ENCODE measurements at places on chromosomes 5 and 9.

DNA sequence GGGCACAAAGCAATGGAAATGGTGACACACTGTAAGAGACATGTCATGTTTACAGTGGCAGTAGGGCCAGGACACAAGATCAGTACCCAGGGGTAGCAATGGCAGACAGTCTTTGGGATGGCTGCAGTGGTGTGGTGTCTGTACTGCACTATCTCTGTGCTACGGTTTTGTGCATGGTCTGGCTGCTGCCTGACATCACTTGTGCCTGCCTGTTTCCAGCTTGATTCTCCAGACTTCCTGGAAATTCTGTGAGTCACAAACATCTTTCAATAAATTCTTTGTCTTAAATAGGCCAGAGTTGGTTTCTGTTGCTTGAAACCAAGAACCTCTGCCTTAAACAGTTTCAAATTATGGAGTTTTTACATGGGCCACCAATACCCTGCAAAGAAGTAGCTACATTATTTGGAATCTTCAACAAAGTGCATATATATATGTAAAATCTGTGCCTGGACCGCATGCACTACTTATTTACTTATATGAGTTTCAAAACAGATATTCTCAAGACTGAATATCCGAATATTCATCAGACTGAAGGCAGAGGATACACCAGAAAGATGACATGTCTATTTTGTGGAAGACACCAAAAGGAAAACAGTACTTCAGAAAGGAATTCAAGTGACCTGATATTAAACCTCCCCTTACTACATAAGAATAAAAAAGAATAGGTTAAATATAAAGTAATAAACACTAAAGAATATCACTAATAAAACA is 188.1 kb downstream of the RFX3 start:
- peak; percentile 7 for DNase-seq

- DNase-seq: no peak
Observed at GRCh38 chr5:6475626-6476312, 27.1 kb downstream of the UBE2QL1 start.

DNA sequence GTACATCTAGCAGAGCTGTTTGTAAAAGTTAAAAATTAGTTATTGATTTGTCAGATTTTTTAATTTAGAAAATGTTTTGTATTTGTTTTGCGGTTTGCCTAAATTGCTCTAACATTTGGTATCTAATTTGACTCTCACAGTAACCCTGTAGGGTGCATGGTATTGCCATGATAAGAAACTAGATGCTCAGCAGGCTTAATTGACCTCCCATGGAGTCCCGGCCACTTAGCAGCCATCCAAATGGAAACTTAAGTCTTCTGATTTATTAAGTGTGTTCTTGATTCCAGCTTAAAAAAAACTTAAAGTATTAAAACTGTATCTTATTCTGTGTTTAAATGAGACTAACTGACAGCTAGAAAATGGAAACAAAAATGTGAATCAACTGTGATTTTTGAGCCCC is 54.5 kb downstream of the CAST start:
- DNase-seq: no peak

GRCh38 chr9:113454914-113455761 is 8.4 kb upstream of the RGS3 start:
- peak; percentile 68 for DNase-seq

DNA sequence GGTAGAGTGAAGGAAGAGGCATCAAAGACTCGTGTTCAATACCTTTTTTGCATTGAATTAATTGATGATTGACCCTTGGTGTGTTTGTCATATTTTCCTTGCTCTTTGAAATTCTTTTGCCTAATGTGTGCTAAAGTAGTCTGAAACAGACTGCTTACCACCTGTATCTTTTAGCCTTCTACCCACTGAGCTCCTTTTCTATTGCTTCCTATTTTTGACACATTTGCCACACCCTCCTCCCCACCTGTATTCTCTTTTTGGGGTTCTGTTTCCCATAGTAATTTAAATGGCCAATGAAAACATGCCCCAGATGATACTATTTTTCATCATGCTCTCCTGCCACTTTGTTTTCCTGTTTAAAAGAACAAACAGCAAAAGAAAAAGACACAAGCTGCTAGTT is 78.5 kb downstream of the ZCCHC7 start:
- DNase-seq: no peak

Data from hepatic stellate cell (primary cell).